Hepatocyte (in vitro differentiated cells): ENCODE measurements at places on chromosomes 2 and 18.
A peak's percentile ranks its signal among the peaks of the same experiment; 100 is the strongest.

GRCh38 chr2:68739595-68740399 is 5.2 kb downstream of the ARHGAP25 start:
- DNase-seq: no peak

DNA sequence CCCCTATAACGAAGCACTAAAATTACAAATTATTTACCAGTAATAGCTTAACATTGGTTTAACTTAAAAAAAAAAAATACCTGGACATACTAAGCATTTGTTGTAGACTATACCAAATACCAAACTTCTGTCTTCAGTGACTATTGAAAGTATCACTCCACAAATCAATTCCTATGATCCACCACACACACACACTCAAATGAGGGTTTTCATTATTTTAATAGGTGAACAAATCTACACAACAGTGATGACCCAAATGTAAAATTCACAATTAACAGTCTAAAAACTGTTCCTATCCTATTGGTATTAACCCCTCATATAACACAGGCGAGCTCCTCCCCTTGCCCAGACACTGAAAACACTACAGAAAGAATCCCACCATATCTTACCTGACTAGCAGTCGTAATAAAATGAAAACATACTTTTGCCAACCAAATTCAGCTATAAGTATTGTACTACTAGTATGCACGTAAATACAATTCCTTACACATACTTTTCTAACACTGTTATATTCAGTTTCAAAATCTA is 2.5 kb downstream of the SP3 start:
- no peak for DNase-seq

DNA sequence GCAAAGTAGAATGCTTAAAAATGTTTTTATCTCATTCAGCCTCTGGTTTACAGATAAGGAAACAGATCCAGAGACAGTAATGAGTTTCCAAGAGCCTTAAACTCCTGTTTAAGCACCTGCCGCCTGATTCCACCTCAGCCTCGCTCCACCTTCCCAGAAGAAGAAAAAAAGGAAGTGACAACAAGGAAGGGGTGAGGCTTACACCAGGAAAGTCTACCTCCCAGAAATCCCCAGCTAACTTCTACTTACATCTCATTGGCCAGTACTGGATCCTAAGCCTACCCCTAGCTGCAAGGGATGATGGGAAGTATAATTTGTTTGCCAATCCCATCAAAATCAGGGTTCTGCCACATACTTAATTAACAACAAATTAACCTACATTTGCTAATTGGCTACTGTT is 15.3 kb upstream of the ARID5A start:
- DNase-seq: no peak

DNA sequence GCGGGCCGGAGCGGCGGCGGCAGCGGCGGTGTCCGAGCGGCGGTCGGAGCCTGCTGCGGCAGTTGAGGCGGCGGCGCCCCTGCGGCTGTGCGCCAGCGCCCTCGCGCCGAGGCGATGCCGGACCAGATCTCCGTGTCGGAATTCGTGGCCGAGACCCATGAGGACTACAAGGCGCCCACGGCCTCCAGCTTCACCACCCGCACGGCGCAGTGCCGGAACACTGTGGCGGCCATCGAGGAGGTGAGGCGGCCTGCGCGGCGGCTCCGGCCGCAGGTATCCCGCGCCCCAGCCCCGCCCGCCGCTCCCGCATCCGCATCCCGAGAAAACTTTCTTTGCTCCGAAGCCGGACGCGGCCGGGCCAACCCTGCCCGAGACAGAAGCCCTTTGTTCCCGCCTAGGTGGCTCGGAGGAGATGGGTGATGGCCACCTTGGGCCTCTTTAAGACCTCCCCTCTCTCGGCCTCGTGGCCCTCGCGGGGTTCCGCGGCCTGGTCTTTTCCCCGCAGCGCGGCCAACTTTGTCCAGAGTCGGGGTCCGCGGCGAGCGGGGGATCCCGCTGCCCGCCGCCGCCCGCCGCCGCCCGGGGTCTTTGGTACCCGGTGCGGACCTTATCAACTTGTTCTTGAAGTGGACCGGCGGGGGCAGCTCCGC is 504 bp downstream of the ASAP2 start:
- no peak for DNase-seq

- peak; percentile 16 for DNase-seq
These were observed 586.5 kb upstream of the SLC8A1 start for GRCh38 chr2:41038408-41038807.

DNA sequence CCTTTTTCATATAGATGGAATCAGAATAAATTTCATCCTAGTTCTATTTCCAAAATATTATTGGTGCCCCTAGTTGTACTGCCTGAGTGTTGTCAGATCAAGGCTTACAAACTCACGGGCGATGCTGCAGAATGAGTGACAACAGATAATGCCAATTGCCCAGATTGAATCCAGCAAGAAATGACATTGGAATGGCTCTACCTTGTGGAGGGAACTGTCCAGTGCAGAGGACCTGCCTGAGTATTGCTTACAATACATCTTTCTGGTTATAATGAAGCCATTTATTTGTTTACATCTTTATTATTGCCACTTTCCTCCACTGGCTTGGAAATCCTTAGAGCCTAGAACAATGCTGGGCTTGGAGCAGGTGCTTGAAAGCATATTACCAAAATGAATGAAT is 7.8 kb upstream of the IL1R2 start:
- no peak for DNase-seq
